ENCODE measurements at places on chromosomes 2 and 18. TPM values are rescaled to one million over a fixed set of nuclear protein-coding genes. Genes with fewer than 3 reads are reported as not detected.

CMPK2 gene
- 0.58 TPM for total RNA-seq

CPLX4 gene
- not detected for total RNA-seq

LIMS2 gene
- total RNA-seq: 0.44 TPM

TACR1 gene
- total RNA-seq: not detected

POTEJ gene
- not detected for total RNA-seq

CRYBA2 gene
- total RNA-seq: not detected

GMPPA gene
- 56.4 TPM for total RNA-seq

C2orf66 gene
- 0.17 TPM for total RNA-seq

REEP1 gene
- total RNA-seq: 0.15 TPM

SPAST gene
- 24.8 TPM for total RNA-seq

GLI2 gene
- total RNA-seq: 3.2 TPM
